ENCODE measurements at places on chromosomes 16 and 17.

DNA sequence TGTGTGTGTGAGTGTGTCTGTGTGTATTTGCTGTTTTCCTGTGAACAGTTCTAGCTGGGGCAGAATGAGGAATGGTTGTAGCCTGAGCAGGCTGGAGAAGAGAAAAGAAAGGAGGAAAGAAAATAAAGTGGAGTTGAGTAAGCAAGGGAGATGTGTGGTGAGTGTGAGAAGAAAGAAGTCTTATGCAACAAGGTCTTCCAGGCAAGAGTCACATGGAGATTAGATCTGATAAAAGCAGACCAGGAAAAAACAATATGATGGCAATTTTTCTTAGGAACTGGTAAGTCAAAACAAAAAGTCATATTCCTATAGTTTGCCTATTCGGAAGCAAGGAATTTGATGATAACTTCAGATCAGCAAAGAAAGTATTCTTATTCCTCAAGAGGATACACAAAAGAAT is 125.0 kb downstream of the HS3ST3A1 start:
- DNase-seq: no peak

GRCh38 chr16:57423152-57423551 is 18.6 kb downstream of the CCL17 start:
- no peak for DNase-seq

GRCh38 chr16:21613361-21613760 is 14.0 kb downstream of the METTL9 start:
- DNase-seq: no peak

DNA sequence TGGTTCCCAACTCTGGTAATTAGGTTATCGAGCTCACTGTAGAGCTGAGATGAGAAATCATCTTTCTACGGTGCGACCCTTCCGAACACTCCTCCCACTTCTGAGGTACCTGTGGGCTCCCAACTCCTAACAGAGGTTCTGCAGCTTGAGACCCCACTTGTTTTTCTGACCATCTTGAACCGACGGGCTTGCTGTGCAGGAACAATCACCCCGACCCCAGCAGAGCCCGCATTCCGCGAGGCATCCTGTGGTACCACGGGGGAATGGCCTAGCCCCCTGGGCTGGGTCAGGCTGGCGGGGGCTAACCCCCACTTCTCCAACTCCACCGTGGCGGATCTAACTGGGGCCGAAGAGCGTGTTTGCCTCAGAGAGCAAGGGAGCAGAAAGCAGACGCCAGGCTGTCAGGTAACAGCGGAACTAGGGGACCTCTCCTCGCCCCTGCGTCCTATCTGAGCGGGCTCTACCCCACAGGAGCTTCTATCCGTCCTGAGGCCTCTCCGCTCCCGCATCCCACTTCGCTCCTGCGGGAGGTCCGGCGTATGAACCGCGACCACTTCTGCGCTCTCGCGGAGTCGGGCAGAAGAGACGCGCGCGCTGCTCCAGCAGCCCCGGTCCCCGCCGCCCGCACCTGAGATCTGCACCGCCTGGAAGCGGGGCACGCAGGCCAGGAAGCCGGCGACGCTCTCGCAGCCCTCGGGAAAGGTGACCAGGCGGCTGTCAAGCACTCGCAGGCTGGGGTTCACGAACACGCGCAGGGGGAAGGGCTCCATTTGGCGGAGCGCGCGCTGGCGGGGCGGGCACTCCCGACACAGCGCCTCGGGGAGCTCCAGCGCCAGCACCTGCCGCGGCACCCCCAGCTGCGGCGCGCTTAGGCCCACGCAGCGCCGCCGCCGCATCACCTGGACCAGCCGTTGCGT is 761 bp downstream of the PDF start:
- DNase-seq: peak; percentile 47

- no peak for DNase-seq
Measured at GRCh38 chr16:70769131-70769530, 31.8 kb downstream of the VAC14 start.

GRCh38 chr17:48663134-48663924 is 37.2 kb upstream of the HOXB9 start:
- no peak for DNase-seq

- DNase-seq: no peak
Measured at GRCh38 chr16:67442581-67443255, 11.8 kb downstream of the HSD11B2 start.

DNA sequence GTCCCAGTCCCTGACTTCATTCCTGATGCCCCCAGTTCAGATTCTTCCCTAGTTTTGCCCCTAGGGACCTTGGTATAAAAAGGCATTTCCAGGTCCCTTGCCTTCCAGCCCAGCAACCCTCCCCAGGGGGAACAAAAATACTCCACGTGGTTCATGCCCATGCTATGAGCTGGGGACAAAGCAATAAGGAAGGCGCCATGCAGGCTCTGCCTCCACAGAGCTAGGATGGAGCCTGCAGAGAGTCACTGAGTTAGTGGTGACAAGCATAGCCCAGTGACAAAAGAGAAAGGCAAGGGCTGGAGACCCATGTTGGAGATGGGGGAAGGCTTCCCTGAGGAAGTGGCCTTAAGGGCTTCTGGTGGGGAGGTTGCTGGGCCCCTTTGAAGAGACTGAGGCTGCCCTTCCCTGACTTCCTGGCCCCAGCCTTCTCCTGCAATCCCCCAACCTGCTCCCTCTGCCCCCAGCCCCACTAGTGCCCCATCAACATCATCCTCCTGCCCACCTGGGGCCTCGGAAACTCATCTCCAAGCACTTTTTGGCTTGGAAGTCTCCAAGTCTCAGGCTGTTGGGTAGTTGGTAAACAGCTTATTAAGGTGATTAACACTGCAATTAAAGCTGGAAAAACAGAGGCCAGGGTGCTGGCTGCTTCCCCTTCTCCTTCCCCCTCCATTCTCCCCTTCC is 9.6 kb downstream of the DLX3 start:
- no peak for DNase-seq

Measured in stimulated activated CD8-positive, alpha-beta memory T cell treated with anti-CD3 and anti-CD28 coated beads, Interleukin-12 subunit alpha, Interleukin-12 subunit beta, amount 100 ng/mL, for 4 hours (primary cell).